Common myeloid progenitor, CD34-positive (primary cell): ENCODE measurements at places on chromosomes 11 and 22.
A peak's percentile ranks its signal among the peaks of the same experiment; 100 is the strongest.

- no peak for DNase-seq
These were observed 1780.5 kb downstream of the LRRC4C start for GRCh38 chr11:39678996-39679395.

GRCh38 chr22:38881997-38882879, 10.2 kb upstream of the CBX6 start:
- DNase-seq = no peak

GRCh38 chr11:119874660-119875238, 145.7 kb upstream of the NECTIN1 start:
- DNase-seq = no peak

DNA sequence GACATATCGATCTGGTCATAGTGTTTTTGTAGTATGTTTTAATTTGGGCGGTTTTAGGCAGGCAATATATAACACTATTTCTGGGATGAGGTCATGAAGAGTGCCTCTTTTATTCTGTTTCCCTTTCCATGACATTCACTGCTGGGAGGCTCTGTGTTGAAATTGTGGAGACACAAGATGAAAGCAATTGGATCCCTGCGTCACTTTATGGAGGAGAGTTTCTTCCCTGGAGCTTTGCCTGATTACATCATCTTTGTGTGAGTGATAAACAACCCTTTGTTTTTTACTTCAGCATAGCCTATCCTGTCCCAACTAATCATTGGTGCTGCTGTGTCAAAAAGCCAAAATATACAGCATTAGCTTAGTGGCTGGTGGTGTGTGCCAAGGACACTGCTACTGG, 48.6 kb downstream of the PARVG start:
- DNase-seq = no peak

- peak; percentile 90 for DNase-seq
These were observed 11.4 kb downstream of the EMID1 start for GRCh38 chr22:29216873-29217666.

DNA sequence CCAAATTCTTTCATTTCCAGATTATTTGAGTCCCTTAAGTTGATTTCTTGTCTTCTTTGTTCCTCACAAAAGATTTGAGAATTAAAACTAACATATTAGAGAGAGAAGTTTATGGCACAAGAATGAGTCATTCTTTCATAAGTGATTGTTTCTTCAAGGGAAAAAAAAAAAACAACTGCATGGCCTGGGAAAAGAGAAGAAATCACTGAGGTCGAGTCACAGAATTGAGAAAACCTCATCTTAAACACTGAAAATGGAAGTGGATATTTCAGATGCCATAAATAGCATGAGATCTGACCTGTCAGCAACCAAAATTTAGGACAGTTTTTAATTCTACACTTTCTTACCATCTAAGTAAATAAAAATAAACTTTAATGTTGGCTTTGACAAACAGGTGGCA, 87.2 kb downstream of the CWF19L2 start:
- DNase-seq = no peak

DNA sequence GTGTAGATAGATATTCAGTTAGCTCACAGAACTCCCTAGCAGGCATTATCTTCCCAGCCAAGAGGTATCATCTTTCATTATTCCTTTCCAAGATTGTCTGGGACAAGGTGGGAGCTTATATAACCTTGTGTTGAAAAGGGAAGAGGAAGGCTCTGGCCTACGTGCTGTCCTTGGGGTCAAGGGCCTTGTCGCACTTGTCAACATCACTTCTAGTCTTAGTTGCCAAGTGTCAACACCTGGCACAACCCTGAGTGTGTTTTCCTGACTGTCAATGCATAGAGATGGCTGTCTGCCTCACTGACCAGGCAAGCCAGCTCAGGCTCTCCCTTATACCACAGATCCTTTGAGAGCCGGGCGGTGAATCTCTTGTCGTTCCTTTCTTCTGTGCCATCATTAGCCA, 331.9 kb downstream of the CNTN5 start:
- DNase-seq = no peak

DNA sequence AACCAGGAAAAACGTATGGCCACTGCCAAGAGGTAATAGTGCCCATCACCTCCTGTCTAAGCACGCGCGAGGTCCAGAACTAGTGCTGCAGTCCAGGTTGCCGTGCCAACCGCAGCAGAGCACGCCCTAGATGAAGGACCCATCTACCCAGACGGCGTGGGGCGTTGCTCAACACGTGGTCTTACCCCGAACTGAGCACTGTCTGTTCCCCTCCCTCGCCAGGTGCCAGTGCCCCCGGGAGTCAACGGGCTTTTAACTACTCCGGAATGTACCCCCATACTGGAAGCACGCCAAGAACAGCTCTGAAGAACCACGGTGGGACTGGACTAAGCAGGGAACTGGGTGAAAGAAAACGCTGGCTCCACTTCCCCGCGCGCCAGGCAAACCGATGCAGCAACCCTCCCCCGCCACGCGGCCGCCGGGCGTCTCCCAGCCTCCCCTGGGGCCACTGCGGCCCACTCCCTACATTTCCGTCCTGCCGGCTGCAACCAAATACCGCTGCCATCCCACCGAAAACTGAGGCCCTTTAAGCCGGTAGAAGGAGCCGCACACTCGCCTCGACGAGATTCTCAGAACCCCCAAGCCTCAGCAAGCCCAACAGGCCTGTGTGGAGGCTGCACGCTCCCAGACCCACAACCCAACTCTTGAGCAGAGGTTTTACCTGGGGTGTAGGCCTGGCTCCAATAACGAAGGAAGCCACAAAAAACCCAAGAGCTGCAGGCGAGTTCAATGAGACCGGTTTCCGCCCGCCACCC, at the start of gene HSPA8:
Gene HSPA8, minus strand, starts transcription at position 734 of the 755 bp plus-strand sequence. CDS start 812 bp downstream, outside the sequence.
- DNase-seq = peak; percentile 30

- DNase-seq = no peak
These were observed 126.0 kb downstream of the SWAP70 start for GRCh38 chr11:9789910-9790309.
